Cardiac septum (tissue), 1 donor: ENCODE measurements at places on chromosomes 6 and 20. TPM values are rescaled to one million over a fixed set of nuclear protein-coding genes. Genes with fewer than 3 reads are reported as not detected.

Gene MTRF1L
- total RNA-seq, result 23.8 TPM

- DNase-seq, result no peak
Measured at GRCh38 chr6:77136086-77136485, 327.2 kb downstream of the HTR1B start.

DNA sequence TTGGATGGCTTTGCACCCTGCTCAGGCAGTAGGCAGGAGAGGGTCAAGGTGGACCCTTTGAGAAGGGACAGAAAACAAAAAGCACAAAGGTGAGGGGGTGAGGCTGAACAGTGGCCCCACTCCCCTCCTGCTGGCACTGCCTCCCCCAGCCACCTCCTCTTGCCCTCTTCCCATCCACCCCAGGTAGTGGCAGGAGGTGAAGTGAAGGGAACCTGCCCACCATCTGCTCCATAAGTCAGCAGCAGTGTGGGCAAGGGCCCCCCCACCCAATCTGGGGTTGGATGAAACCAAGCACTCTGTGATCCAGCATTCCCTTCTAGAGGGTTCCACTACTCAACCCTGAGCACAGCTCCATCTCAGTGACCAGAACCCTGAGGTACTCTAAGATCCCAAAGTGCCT lies 26.1 kb upstream of the SLC22A7 start:
- no peak for DNase-seq

GRCh38 chr20:20150241-20150640 lies 97.9 kb downstream of the CFAP61 start:
- DNase-seq, result no peak

DNA sequence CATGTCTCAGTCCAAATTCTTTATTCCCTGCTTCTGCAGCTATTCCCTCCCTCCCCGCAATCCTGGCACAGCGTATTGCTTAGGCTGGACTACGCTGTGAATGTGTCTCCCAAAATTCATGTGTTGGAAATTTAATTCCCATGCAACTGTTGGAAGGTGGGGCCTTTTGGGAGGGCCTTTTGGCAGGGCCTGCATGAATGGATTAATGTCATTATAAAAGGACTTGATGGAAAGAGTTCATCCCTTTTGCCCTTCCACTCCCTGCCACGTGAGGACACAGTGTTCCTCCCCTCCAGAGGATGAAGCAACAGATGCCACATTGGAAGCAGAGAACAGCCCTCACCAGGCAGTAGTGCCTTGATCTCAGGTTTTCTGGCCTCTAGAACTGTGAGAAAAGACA lies 20.4 kb upstream of the NOTCH4 start:
- no peak for DNase-seq
